ENCODE measurements at places on chromosomes 2 and 18.

DNA sequence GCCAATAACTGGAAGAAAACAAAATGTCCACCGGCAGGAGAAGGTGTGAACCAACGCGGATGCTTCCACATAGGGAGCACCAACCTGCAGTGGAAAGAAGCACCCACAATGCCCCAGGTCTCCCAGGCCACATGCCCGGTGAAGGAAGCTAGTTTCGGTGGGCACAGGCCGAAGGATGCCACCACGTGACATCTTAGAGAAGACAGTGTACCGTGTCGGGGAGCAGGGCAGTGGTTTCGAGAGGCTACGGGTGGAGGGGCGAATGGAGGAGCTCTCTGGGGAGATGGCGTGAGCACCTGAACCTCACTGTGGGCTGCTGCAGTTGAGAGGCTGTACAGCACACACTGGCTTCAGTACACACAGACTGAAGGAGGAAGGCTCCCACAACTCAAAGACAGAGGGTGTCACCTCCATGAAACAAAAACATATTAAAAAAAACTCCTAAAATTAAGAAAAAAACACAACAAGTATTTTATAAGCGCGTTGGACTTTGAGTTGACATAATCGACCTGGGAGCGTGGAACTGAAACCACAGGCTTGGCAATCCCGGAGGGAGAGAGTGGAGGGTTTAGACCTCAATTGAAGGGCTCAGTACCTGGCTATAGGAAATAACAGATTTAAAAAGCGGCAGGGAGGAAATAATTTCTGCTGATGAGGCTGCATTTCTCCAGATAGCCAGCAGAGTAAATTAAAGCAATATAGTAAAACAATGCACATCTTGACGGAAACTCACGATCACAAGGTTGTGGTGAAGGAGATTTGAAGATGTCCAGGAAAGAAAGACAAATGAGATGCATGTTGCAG is 160.1 kb downstream of the RTP5 start:
- DNase-seq, result no peak

GRCh38 chr2:106646605-106647004 is 159.4 kb downstream of the CD8B2 start:
- DNase-seq, result no peak

- no peak for DNase-seq
Measured at GRCh38 chr2:174593574-174594203, 3.9 kb downstream of the WIPF1 start.

GRCh38 chr18:79872527-79873444 is 75.0 kb downstream of the KCNG2 start:
- DNase-seq, result no peak

DNA sequence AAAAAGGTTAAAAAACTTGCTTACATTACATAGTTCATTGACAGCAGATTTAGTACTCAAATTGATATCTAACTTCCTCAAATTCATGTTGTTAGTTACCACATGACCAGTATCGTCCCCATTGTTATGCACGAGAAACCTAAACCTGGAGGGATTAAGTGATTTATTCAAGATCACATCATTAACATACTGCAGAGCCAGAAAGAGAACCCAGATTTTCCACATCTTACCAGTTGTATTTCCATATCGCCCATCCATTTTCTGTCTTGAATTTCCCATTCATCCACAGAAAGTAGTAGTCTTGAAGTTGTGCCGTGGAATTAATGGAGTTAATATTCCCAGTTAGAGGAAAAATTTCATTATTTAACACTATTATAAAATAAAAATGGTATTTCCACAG is 512.0 kb downstream of the METTL4 start:
- no peak for DNase-seq

DNA sequence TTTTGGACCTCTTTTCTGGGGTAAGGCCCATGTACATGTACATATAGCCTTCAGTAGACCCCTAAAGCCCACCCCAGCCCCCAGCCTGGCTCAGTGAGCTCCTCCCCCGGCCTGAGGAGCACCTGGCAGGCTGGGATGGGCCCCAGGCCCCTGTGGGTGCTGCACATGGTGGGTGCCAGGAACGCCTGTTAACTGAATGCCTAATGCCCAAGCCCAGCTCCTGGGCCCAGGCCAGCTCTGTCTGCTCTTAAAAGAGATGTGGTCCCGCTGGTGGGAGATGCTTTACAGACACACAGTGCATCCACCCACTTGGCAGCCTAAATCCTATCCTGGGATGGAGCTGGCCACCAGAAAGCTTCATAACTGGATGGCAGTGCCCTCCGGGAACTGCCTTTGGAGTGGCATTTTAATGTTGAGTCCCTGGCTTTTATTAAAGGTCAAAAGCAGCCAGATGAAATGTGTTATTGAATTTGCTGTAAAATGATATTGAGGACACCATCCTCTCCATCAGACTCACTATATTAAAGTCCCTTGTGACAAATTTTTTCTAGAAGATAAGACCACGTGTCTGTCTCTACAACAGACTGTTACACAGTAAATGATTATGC is 7.7 kb upstream of the OXER1 start:
- DNase-seq, result no peak

- DNase-seq, result no peak
Measured at GRCh38 chr2:207871911-207872310, 102.2 kb upstream of the FZD5 start.

- no peak for DNase-seq
Measured at GRCh38 chr2:173221937-173222594, 132.6 kb upstream of the CDCA7 start.

GRCh38 chr2:127834951-127835350 is 23.0 kb downstream of the POLR2D start:
- DNase-seq, result no peak

- no peak for DNase-seq
Measured at GRCh38 chr2:152031747-152032306, 67.0 kb downstream of the CACNB4 start.

- DNase-seq, result peak; percentile 47
Measured at GRCh38 chr2:64453770-64454385, at the start of gene LGALSL. Gene LGALSL, plus strand, starts transcription at chr2:64454162. Its CDS starts 384 bp downstream, at chr2:64454546.

Data from RKO (cell line).